ENCODE measurements at places on chromosomes 6 and 20.
A peak's percentile ranks its signal among the peaks of the same experiment; 100 is the strongest.

DNA sequence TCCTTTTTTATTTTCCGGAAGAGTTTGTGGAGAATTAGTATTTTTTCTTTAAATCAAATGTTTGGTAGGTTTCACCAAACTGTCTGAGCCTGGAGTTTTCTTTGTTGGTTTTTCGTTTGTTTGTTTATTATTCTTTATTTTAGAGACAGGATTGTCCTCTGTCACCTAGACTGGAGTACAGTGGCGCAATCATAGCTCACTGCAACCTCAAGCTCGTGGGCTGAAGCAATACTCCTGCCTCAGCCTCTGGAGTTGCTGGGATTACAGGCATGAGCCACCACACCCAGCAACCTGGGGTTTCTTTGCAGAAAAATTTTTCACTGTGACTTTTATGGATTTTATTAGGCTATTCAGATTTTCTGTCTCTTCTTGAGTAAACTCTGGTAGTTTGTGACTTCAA lies 120.2 kb upstream of the LOC128125822 start:
- no peak for DNase-seq

DNA sequence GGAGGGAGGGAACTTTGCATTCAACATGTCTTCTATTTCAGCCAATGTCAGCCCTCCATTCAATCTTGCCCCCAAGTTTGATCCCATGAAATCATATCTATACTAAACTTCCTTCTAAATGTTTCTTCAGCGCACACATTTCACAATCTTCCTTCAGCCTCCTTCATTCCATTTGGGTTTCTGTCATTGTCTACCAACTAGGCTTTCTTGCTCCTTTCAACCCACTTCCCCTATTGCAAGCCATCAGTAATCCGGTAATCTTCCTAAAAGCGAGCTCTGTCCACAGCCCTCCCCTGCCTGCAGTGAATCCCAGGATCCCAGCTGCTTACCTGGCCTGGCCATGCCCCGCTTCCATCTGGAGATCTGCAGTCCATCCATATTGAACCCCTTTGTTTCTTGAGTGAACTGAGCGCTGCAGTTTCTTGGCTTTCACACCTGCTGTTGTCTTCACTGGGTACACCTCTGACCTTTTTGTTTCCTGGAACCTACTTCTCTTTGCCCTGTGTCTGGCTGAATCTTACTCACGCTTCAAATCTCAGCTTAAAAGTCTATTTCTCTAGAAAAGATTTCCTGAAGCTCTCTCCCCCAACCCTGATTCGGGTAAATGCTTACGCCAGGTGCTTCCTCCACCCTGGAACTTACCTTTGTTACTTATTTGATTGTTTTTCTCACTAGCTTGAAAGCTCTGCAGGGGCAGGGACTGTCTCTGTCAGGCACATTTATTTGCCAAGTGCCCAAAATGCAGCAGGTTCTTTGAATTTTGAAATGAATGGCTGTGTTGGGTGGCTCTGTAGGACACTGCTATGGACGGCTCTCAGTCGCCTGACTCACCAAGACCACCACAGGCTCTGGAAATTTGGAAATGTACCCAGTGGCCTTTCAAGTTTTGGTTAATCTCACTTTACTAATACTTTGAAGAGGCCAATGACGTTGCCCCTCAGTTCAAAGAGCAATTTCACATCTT lies 50.3 kb downstream of the ADTRP start:
- no peak for DNase-seq

GRCh38 chr20:59039233-59039632 lies 3.4 kb downstream of the PRELID3B start:
- DNase-seq = no peak

DNA sequence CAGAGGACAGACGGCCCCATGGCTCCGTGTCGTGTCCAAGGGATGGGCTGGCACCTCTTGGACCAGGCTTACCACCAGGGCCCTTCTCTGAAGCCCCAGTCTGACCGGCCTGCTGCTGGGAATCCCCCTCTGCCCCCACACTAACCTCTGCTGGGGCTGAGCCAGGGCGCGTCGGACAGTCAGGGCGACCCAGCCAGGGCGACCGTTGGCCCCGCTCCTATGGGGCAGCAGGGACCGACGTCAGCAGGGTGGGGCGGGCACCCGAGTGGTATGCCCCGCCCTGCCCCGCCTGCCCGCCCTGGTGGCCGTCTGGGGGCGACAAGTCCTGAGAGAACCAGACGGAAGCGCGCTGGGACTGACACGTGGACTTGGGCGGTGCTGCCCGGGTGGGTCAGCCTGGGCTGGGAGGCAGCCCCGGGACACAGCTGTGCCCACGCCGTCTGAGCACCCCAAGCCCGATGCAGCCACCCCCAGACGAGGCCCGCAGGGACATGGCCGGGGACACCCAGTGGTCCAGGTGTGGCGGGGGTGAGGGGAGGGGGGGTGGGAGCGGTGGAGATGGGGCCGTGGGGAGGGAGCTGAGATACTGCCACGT lies at the start of gene SLC17A9:
Gene SLC17A9 (plus strand): TSS at position 337 of the 595 bp plus-strand sequence. CDS start 122 bp downstream, at position 459.
- DNase-seq = no peak

DNA sequence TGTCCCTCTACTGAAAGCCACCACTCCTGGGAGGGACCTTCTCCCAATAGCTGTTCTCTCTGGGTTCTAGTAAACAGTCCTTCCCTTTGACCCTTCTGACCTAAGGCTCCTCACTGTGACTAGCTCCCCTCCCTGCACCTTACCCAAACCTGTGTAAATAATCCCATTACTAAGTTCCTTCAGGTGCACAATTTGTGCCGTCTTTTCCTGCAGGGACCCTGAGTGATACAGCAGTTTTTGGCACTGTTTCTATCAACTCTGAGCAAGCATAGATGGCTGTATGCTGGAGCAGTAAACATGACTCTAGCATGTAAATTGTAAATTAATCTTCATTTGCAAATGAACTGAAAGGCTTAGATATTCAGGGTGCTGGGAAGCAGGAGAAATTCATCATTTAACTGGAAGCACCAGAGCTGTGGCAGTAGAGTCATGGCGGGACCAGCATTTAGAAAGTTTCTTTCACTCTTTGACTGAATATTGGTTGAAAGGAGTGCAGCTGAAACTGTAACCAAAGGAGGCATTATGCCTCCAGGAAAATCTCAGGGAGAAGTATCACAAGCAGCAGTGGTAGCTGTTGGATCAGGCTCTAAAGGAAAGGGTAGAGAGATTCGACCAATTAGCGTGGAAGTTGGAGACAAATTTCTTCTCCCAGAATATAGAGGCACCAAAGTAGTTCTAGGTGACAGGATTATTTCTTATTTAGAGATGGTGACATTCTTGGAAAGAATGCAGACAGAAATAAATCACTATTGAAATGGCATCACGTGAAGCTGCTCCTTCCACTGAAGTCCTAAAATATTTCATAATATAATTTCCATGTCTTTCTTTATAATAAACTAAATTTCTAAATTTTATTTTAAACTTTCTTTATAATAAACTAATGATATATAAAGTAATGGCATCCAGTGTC lies 117.8 kb downstream of the TCP11 start:
- no peak for DNase-seq

GRCh38 chr6:24927985-24928745 lies 7.6 kb downstream of the RIPOR2 start:
- DNase-seq = no peak

DNA sequence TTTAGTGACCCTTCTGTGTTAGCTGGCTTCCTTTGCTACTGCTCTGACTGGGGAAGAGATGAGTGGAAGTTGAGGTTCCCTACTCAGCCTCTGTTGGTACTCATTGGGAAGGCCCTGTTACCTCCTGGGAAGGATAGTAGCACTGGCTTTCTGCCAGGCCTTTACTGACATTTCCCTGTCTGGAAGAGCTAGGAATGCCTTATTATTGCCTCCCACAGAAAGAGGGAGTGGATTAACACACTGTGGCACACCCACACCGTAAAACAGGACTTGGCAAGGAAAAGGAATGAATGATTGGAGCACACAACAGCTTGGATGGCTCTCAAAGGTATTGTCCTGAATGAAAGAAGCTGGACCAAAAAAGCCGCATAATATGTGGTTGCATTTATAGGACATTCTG lies 12.2 kb downstream of the ZNF831 start:
- DNase-seq = no peak

GRCh38 chr6:29553268-29554057 lies 6.1 kb downstream of the UBD start:
- DNase-seq = no peak

DNA sequence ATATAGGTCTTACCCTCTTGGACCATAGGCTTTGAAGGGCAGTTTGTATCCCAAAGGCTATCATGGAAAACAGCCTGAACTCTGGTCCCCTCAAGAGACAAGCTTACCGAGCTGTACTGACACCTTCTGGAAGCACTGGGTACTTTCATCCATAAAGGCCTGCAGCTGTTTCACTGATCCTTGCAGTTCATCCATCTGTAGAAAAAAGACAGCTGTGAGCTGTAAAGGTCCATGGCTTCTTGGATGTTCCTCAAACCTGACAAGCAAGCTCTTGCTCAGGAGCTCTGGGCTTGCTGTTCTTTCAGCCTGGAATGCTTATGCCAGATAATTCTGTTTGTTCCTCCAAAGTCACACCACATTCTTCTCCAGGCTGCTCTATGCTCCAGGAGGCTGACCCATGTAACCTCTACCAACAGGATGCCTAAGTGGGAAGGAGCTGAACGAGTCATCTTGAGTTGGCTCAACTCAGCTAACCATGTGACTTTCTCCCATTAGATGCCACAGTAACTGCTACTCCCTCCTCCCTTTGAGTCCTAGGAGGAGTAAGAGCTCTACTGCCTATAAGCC lies 8.8 kb upstream of the NDRG3 start:
- DNase-seq = peak; percentile 68

DNA sequence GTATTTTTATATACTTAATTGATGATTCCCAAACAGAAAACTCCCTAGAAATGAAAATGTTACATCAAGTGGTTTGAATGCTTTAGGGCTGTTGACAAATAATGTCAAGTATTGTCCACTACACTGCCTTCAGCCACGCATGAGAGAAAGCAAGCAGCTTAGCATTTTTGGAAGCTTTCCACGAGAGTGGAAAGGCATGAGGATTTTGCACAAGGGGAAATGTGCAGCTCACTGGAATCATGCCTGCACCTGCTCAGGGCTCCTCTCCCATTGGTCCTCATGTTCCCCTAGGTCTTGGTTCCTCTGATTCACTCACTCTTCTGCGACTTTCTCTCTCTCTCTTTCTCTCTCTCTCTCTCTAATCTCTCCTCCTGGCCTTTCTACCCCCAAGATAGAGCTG lies 439.5 kb upstream of the CDH4 start:
- DNase-seq = no peak

GRCh38 chr20:45919542-45920399 lies 7.8 kb upstream of the PLTP start:
- DNase-seq = no peak

GRCh38 chr6:150940941-150941340 lies 75.4 kb downstream of the MTHFD1L start:
- no peak for DNase-seq

DNA sequence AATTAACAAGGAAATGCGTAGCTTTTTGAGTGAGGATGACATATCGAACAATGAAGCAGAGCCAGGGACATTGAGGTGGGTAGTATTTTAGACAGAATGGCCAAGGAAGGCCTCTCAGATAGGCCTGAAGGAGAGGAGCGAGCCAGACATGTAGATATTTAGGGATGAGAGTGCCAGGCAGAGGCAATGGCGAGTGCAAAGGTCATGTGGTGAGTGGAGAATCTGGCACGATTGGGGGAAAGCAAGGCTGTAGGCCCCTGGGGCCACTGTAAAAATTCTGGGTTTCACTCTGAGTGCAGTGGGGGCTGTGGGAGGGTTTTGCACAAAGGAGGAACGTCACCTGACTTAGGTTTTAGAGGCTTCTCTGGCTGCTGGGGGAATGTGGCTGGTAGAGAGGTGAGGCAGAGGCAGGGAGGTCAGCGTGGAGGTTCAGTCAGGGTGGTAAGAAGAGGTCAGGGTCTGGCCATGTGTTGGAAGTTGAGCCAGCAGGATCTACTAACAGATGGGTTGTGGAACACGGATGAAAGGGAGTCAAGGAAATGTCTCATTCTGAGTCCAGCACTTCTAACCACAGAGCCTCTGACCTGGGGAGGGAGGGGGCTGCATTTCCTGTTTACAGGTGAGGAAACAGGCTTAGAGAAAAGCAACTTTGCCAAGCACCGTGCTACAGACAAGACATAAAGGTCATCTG lies 11.3 kb downstream of the SIRPA start:
- no peak for DNase-seq

- no peak for DNase-seq
These were observed 235.9 kb downstream of the TFAP2C start for GRCh38 chr20:56865055-56865454.

- DNase-seq = no peak
These were observed 245.2 kb downstream of the SLC24A3 start for GRCh38 chr20:19457611-19458010.

GRCh38 chr6:45518013-45518720 lies 140.4 kb upstream of the SUPT3H start:
- DNase-seq = no peak

GRCh38 chr20:15047601-15048000 lies 710.2 kb upstream of the FLRT3 start:
- DNase-seq = no peak

GRCh38 chr20:33251496-33251895 lies 15.7 kb downstream of the BPIFA1 start:
- DNase-seq = no peak

DNA sequence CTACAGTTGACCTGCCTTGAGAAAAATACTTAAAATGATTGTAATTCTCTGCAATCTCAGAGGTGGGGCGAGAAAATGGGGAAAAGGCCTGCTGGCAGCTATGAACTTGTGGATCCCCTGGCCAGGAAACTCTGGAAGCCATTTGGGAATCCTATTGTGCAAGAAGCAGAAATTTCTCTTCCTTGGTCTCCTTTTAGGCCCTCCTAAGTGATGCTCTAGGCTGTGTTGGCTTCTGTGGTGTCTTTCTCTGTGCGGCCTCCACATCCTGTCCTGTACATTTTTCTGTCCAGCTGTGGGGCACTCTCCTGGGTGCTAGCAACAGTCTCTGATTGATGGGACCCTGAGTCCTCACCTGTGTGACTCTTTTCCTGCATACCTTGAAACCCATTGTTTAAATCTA lies 290.9 kb downstream of the FARS2 start:
- DNase-seq = no peak

- no peak for DNase-seq
These were observed 184.1 kb downstream of the MTFR2 start for GRCh38 chr6:136066005-136066404.

DNA sequence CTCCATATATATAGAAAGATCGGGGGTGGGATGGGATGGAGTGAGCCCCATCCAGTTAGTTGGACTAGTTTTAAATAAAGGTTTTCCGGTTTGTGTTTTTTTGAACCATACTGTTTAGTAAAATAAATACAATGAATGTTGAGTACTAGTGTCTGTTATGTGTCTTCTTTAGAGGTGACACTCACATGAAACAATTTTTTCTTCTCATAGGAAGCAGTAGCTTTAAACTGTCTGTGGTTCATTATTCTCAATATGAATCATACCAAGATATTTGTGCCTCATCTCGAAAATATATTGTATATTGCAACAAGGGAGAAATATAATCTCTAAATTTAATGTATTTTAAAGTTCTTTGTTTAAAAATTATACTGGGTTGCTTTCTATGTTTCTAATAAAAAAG lies 33.4 kb downstream of the HSF2 start:
- DNase-seq = no peak

- peak; percentile 52 for DNase-seq
These were observed 9.2 kb upstream of the BNIP5 start for GRCh38 chr6:36345681-36346466.
